Left lobe of liver (tissue), 2 donors: ENCODE measurements at places on chromosomes 6 and 20.

DNA sequence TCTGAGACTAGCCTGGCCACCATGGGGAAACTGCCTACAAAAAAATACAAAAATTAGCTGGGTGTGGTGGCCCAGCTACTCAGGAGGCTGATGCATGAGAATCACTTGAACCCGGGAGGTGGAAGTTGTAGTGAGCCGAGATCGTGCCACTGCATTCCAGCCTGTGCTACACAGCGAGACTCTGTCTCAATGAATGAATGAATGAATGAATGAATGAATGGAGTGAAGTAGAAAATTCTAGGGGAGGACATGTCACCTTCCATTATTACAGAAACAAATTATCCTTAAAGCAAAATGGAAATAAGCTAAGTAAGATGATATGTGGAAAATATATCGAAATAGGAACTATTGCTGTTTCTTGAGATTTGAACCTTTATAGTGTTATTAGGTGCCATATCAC is 2.9 kb upstream of the PNISR start:
- no peak for DNase-seq

- no peak for DNase-seq
These were observed 201.4 kb downstream of the ARHGAP18 start for GRCh38 chr6:129508477-129509145.

DNA sequence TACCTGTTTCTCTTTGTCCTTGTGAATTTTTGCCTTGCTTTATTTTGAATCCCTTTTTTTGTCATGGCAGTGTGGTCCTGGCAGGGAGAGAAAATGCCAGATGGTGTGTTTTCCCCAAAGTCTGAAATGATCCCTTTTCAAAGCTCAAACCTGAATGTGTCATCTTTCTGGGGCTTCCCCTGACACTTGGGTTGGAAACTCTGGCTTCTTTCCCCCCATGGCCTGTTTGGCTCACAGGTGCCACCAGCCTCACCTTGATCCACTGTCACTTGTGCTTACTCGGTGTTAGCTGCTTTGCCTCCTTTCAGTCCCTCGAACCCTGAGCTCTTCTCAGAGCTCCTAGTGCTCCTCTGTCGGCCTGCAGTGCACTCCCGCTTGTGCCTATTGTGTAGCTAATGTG is 22.3 kb downstream of the MYBL2 start:
- no peak for DNase-seq

DNA sequence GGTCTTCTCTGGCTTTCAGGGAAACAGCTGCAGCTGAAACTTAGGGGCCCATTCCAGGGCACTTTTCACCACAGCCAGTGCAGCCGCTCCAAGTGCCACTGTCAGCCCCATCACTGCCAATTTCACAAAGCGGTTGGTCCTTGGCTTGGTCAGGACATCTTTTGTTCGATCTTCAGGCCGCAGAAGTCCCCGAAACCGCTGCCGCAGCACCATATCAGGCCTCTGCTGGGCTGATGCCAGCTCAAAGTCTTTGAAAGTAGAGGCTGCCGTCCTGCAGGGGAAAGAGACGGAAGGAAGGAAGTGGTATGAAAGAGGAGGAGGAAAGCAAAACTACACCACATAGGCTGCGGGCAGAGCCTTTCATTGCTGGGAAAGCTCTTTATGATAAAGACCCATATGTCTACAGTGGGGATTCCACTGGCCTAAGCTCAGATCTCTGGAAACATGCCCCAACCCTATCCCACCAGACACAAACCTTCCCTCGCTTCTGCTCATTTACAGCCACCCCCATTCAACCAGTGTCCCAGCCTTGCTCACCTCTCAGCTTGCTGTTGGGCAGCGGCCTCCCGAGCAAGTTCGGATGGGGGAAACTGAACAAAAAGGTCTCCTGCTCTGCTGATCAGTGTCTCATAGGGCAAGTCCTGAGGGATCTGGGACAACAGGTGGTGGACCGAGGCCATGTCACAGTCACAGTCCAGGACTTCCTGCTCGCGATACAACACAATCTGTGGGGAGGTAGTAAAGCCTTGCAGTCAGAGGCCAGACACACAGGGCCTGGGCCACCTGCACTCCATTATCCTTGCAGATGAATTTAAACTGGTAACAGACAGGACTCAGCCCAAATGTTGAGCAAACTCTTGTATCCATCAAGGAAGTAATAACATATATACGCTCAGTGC is 23.5 kb downstream of the TBC1D20 start:
- DNase-seq = no peak

GRCh38 chr6:139542351-139542750 is 167.9 kb upstream of the CITED2 start:
- no peak for DNase-seq

DNA sequence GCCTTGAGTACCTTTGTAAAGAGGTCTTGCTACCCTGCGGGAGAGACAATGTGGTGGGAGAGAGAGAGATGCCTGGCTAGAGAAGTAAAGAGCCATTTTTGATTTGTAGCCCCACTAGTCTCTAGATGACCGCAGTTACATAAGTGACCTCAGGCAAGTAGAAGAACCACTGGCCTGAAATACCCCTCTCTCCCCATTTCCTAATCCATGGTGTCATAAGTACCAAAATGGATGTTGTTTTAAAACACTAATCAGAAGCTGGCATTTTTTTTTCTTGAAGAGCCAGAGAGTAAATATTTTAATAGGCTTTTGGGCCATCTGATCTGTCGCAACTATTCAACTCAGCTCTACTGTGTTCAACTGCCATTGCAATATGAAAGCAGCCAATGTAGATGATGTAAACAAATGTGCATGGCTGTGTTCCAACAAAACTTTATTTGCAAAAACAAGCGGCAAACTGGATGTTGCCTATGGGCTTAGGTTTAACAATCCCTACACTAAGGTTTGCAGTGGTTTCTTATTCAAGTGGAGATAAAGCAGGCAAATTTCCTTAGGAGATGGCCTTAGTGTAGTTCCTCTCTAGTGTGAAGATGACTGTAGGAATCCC is 36.5 kb downstream of the RARS2 start:
- DNase-seq = no peak

DNA sequence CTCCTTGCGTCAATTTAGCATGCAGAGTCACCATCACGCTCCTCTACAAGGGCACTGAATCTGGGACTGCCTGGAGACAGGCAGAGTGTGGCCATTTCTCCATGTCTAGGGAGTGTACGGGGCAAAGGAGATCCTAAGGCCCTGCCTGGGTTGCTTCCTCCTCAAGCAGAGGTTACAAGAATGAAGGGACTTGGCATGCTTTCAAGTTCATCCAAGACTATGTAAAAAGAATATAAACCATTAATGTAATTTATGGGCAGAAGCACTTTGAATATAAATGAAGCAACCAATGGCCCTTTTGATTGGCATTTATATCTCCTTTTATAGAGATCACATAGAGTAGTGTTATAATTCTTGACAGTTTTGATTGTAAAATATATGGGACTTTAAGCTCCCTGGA is 137.5 kb downstream of the BTBD3 start:
- DNase-seq = no peak

DNA sequence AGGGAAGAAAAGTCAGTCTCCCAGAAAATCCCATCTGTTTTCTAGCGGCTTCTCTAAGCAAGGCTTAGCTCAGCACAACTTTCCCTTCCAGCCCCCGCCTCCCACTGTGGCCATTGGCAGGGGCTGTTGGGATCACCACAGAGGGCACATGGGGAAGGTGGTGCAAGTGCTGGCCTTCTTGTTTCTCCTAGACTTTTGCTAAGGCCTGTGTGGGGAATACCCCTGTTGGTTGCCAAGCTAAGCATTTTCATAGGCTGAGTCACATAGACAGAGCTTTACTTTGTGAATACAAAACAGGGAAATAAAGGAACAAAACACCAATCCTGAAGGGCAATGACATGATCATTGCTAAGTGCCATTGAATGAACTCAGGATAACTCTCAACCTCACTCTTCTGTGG is 32.4 kb upstream of the TIAM2 start:
- DNase-seq = no peak

GRCh38 chr6:78910591-78911171 is 43.3 kb downstream of the IRAK1BP1 start:
- no peak for DNase-seq

GRCh38 chr20:3867802-3868201 is 21.2 kb downstream of the MAVS start:
- DNase-seq = no peak

- no peak for DNase-seq
These were observed 6.5 kb downstream of the DCBLD1 start for GRCh38 chr6:117489003-117489402.

DNA sequence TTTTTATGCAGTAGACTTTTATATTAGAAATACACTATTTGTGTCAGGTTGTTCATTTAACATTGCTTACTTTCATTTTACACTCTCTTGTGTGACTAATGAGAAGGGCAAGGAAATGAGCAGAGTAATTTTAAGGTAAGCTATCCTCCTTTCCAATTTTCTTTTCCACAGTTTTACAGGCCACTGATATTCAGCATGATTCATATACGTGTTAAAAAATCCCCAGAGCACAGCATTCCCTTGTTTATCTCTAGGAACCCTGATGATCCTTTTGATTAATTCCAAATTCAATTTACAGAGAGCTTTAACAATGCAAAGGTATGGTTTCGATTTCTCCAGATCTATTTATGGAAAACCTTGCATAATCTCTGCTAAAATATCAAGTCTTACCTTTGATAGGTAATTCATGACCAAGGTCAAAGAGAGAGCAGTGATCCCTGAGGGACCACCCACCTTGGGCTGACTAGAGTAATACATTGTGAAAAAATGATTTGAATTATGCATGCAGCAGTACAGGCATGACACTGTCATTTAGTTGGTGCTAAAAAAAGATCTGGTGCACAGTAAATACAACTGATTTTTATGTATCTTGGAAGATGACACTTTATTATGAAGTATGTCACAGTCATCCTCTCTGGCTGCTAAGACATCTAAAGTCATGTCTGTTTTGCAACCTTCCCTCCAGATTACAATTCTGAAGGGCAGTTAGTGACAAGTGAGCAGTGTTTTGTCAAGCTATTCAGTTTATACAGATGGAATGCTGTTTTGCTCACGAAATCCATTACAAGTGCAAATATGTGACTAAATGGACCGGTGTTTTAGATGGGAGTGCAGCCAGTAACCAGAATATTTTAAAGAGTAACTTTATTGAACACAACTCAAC is 736.6 kb downstream of the EPHA7 start:
- no peak for DNase-seq

GRCh38 chr6:111297776-111298175 is 185.2 kb downstream of the REV3L start:
- no peak for DNase-seq

DNA sequence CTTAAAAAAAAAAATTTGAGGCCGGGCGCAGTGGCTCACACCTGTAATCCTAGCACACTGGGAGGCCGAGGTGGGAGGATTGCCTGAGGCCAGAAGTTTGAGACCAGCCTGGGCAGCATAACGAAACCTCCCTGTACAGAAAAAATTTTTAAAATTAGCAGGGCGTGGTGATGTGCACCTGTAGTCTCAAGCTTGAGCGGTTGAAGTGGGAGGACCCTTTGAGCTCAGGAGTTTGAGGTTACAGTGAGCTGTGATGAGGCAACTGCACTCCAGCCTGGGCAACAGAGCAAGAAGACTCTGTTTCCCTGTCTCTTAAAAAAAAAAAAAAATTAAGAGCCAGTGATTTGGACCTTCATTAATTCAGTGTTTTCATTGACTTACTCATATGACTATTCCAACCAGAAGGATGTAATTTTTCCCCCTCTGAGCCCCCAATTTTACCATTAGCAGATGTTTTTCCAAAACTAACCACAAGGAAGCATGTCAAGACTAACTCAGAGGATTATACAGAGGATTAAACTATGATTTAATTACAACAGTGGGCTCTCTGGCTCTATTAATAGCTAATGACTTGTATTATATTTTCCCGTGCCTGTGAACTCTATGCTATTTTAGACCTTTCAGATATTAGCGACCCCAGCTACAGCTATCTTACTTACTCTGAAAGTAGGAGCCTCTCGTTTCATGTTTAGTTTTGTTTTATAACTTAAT is 75.1 kb downstream of the ARID1B start:
- no peak for DNase-seq

- DNase-seq = no peak
These were observed 10.1 kb upstream of the GMEB2 start for GRCh38 chr20:63636752-63637628.

DNA sequence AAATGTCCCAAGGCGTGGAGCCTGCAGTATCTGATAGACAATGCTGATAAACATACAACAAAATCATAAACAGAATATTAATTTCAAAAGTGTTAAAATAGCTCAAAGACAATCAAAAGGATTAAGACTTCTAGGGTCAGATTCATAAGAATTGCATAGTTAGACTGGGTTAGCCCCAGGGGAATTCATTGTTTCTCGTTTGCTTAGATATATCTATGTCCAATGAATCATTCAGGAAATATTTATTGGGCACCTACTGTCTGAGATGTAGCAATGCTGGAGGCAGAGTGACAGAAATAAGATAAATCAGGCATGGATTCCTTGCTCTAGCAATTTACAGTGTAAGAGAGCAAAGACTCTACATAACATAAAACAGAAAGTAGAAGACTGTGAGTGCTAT is 124.4 kb upstream of the PRL start:
- DNase-seq = no peak

DNA sequence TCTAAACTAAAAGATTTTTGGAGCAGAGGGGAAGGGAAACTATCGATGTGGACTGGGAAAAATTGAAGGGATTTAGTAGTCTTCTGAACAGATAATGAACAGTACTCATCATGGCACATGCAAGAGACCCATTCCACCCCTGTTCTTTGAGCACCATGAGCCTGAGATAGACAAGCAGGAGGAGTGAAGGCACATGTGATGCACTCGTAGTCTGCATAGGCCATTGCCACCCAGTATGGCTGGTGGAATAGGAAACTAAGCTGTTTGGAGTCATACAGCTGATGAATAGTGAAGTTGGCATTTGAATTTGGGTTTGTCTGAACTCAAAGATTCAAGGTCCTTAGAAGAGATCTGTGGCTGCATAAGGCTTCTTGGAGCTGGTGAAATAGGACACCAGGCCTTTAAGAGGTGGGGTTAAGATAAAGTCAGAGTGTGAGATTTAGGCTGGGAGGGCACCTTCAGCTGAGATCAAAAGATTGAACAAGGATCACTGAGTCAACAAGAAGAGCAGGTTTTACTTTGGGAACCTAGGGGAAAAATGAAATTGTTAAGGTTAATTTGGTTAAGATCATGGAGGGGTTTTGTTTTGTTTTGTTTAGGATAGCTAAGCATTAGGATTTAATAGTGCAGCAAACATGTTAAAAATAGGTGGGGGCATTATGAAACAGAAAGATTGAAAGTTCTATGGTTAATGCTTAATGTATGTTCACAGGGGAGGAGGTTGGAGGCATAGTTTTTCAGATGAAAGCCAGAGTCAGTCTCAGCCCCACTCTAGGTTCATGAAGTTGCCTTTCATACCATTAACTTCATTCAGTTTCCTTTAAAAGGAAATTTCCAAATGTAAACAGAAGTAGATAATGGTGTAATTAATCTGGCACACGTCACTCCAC is 148.8 kb downstream of the ARID1B start:
- no peak for DNase-seq

GRCh38 chr6:129192458-129192989 is 309.6 kb downstream of the LAMA2 start:
- no peak for DNase-seq

DNA sequence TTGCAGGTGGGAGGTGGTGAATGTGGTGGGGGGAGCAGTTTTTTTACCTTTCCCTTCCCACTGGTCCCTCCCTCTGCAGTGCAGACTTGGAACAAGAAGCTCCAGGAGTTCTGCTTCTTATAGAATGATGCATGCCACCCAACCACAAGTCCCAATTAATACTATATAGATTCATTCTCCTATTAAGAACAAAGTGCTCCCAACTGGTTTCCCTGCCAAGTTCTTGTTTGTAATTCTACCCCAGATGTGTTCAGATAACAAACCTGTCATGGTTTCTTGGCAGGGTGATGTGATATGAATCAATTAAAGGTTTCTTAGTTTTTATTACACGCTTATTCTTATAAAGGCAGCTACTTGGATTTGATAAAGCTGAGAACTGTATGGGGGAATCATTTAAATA is 23.9 kb downstream of the HDDC2 start:
- no peak for DNase-seq
